Activated CD4-positive, alpha-beta T cell treated with anti-CD3 and anti-CD28 coated beads, Interleukin-2, amount 10 ng/mL, durations not matched to agents 24 days and 14 days (primary cell): ENCODE measurements at places on chromosomes 4 and X. TPM values are rescaled to one million over a fixed set of nuclear protein-coding genes. Genes with fewer than 3 reads are reported as not detected.

DNA sequence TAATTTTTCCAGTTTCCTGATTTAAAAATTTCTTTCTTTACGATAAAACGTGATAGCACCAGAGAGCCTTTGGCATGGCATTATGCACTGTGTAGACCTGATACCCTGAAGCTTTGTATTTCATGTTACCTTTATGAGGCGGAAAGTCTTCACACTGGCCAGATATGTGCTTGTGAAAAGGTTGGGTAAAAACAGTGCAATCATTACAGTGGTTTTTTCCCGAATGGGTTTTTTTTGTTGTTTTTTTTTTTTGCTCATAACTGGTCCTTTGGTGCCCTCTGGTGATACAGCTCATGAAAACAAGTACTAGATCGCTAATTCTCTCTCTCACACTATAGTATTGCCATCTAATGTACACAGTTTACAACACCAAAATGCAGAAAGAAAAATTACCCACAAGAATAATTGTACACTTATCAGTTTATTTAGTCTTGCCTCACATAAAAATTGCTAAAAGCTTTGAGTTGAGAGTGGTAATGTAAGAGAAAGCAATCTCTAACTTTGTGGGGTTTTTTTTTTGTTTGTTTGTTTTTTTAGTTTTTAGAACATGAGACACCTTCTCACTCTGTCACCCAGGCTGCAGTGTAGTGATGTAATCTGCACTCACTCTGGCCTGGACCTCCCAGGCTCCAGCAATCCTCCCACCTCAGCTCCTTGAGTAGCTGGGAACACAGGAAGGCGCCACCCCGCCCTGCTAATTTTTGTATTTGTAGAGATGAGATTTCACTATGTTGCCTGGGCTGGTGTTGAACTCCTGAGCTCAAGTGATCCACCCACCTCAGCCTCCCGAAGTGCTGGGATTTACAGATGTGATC, 21.3 kb downstream of the SPCS3 start:
- no peaks in the 10 kb centered on the region for H3K4me1 ChIP-seq
- H3K4me3 ChIP-seq = no peak overlapping the region
- H3K27me3 ChIP-seq = no peaks in the 10 kb centered on the region
- H3K36me3 ChIP-seq = no peaks in the 10 kb centered on the region
- no peak overlapping the region for H3K27ac ChIP-seq

The GPR34 gene
- total RNA-seq = 0.16 and 0.43 TPM in 2 replicates

- peaks cover 13% of the 10 kb centered on the region for H3K4me1 ChIP-seq
- peaks cover 5% of the 10 kb centered on the region for H3K27me3 ChIP-seq
- H3K36me3 ChIP-seq = no peaks in the 10 kb centered on the region
These were observed 9.4 kb upstream of the CDS1 start for GRCh38 chr4:84573385-84574068.

The GLUD2 gene
- 0.68 and 0.95 TPM in 2 replicates for total RNA-seq

- no peaks in the 10 kb centered on the region for H3K36me3 ChIP-seq
- no peaks in the 10 kb centered on the region for H3K27me3 ChIP-seq
- DNase-seq = no peak
These were observed 250.3 kb downstream of the GBA3 start for GRCh38 chr4:22942920-22943559.

- H3K36me3 ChIP-seq = peaks cover 5% of the 10 kb centered on the region
- no peak overlapping the region for H3K4me3 ChIP-seq
- H3K4me1 ChIP-seq = peaks cover 9% of the 10 kb centered on the region
- DNase-seq = peak; percentile 75
These were observed 48.3 kb downstream of the STBD1 start for GRCh38 chr4:76354517-76355473.

The HERC6 gene
- total RNA-seq = 5.3 and 6.4 TPM in 2 replicates

GRCh38 chrX:151792505-151792904, 58.0 kb downstream of the CNGA2 start:
- H3K27me3 ChIP-seq = no peaks in the 10 kb centered on the region
- H3K36me3 ChIP-seq = no peaks in the 10 kb centered on the region
- H3K4me3 ChIP-seq = no peak overlapping the region
- no peak overlapping the region for H3K27ac ChIP-seq

DNA sequence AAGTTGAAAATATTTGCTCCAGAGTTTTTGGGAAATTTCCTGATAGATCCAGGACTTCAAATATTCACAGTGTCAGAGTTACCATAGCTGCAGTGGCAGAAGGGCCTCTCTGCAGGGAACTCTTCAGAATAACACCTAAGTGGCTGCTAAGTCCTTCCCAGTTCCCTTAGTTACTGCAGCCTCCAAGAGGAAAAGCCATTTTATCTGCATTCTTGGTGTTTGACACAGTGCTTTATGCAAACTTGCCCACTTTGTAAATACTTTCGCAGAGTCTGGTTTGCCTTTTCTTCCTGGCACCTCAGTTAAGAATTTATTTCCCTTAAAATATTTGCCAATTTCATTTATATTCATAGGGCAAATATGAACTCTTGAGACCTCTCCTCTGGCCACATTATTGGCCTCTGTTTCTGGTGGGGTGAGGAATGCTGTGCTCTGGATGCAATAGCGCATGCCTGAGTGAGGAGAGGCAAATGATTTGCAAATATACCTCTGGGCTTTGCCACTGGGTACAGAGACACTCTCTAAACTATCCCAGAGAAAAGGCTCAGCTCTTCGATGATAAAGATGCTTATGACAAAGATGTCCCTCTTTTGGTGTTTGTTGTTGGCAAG, 566.3 kb upstream of the NR3C2 start:
- no peak overlapping the region for H3K4me3 ChIP-seq
- H3K27me3 ChIP-seq = no peaks in the 10 kb centered on the region
- no peak overlapping the region for H3K27ac ChIP-seq
- no peak for DNase-seq

The STX18 gene
- total RNA-seq = 28.7 and 35.6 TPM in 2 replicates

GRCh38 chr4:138910914-138911336, 104.7 kb upstream of the NOCT start:
- no peaks in the 10 kb centered on the region for H3K4me1 ChIP-seq
- peaks cover 10% of the 10 kb centered on the region for H3K27me3 ChIP-seq
- H3K36me3 ChIP-seq = no peaks in the 10 kb centered on the region

The SRPK3 gene
- total RNA-seq = not detected in 2 replicates

DNA sequence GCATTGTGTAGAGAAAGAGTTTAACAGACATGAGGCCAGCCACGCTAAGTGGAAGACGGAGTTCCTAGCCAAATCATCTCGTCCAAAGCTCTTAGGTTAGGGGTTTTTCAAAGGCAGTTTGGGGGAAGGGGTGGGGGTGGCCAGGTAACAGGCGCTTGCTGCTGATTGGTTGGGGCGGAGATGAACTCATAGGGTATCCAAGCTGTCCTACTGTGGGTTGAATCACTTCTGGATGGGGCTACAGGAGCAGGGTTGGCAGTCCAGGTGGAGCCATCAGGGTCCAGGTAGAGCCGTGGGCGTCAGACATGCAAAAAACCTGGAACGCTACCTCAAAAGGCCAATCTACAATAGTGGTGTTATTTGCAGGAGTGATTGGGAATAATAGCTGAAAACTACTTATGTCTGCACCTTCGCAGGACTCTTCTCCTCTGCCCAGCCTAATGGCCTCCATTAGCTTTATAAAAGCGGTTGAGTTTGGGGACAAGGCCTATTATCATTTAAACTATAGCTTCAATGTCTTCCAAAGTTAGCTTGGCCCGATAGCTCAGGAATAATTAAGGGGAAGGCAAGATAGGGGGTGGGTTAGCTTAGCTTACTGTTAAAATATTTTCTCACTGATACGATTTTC, 579.6 kb downstream of the NLGN4X start:
- no peaks in the 10 kb centered on the region for H3K36me3 ChIP-seq
- H3K4me3 ChIP-seq = no peak overlapping the region
- no peak overlapping the region for H3K27ac ChIP-seq
- H3K27me3 ChIP-seq = no peaks in the 10 kb centered on the region
- no peaks in the 10 kb centered on the region for H3K4me1 ChIP-seq

The CSAG1 gene
- not detected in 2 replicates for total RNA-seq

GRCh38 chr4:7938609-7939376, 868 bp downstream of the AFAP1 start:
- peaks cover 3% of the 10 kb centered on the region for H3K36me3 ChIP-seq
- peak overlapping the region; percentile 81 for H3K4me3 ChIP-seq
- peaks cover 25% of the 10 kb centered on the region for H3K4me1 ChIP-seq
- peaks cover 16% of the 10 kb centered on the region for H3K27me3 ChIP-seq

The AKAP4 gene
- total RNA-seq = not detected in 2 replicates

The ADH1A gene
- total RNA-seq = not detected in 2 replicates

DNA sequence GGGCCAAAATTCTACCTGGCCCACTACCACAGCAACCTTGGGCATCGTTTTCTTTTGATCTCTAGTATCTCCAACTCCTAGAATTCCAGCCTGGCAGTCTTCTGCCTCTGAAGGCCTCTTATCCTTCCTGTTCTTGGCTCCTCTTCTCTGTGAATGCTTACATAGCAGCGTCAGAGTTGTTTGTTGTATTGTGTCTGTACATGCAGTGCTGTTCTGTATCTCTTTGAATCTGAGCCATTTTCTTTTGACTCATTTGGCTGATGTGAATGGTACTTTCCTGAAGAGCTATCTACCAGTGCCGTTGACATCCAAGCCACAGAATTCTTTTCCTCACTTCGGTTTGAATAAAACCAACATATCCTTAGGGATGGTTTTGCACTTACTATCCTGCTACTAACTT, 79.2 kb downstream of the TMEM164 start:
- no peak for DNase-seq
- H3K27me3 ChIP-seq = no peaks in the 10 kb centered on the region
- no peak overlapping the region for H3K27ac ChIP-seq
- peaks cover 8% of the 10 kb centered on the region for H3K36me3 ChIP-seq
- peaks cover 5% of the 10 kb centered on the region for H3K4me1 ChIP-seq

The RAB39B gene
- total RNA-seq = 9.5 and 9.9 TPM in 2 replicates

DNA sequence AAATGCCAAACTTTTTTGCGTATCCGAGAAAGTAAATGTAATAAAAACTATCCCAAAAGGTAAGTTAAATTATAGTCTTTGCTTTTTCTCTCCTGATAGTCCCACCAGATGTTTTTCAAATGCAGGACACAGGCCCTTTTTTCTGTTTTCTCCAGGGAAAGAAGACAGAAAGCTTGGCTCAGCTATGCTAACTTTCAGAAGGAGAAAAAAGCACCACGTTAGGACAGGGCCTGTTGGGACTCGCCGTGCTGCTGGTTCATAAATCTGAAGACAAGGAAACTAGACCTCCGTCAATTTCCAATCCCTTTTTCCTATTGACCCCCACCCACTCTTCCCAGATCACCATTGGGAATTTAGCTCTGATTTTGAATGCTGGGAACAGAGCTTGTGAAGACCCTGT, 220.9 kb upstream of the SFRP2 start:
- no peaks in the 10 kb centered on the region for H3K36me3 ChIP-seq
- H3K4me3 ChIP-seq = no peak overlapping the region
- no peak for DNase-seq
- no peaks in the 10 kb centered on the region for H3K4me1 ChIP-seq
- no peaks in the 10 kb centered on the region for H3K27me3 ChIP-seq

GRCh38 chrX:75155447-75155826, 646 bp downstream of the ABCB7 start:
- no peaks in the 10 kb centered on the region for H3K27me3 ChIP-seq
- H3K4me3 ChIP-seq = peak overlapping the region; percentile 90
- DNase-seq = no peak
- H3K27ac ChIP-seq = peak overlapping the region; percentile 93

GRCh38 chrX:15549189-15550012, 48.8 kb downstream of the BMX start:
- H3K4me3 ChIP-seq = no peak overlapping the region
- H3K4me1 ChIP-seq = no peaks in the 10 kb centered on the region
- H3K36me3 ChIP-seq = no peaks in the 10 kb centered on the region
- no peak overlapping the region for H3K27ac ChIP-seq
- DNase-seq = no peak
- H3K27me3 ChIP-seq = peaks cover 1% of the 10 kb centered on the region

DNA sequence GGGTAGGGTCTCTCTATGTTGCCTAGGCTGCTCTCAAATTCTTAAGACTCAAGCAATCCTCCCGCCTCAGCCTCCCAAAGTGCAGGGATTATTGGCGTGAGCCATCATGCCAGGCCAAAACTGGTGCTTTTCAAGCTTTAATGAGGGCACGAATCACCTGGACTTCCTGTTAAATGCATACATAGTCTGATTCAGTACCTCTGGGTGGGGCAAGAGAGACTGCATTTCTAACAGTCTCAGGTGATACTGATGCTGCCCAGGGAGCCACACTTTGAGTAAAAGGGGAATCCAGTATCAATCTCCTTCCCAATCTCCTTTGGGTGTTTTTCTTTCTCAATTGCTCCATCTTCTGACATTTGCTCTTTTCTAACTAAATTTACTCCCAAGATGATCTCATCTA, 96.5 kb downstream of the SH3RF1 start:
- DNase-seq = no peak
- no peaks in the 10 kb centered on the region for H3K4me1 ChIP-seq
- H3K27me3 ChIP-seq = peaks cover 4% of the 10 kb centered on the region

The FAM184B gene
- not detected in 2 replicates for total RNA-seq

DNA sequence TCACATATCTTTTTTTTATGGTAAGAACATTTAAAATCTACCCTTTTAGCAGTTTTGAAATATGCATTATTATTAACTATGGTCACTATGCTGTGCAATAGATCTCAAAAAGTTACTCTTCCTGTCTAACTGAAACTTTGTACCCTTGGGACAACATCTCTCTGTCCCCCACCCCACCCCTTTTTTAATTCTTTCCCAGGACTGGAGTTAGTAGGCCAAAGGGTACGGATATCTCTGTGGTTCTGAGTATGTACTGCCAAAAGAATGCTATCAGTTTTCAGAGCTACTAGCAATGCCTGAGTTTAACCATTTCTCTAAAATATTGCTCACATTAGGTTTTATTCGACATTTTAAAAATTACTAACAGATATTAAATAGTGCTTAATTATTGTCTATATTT, 4.7 kb upstream of the FAM241A start:
- H3K4me1 ChIP-seq = peaks cover 22% of the 10 kb centered on the region
- no peak overlapping the region for H3K4me3 ChIP-seq
- no peak for DNase-seq
- peaks cover 16% of the 10 kb centered on the region for H3K27me3 ChIP-seq
- no peak overlapping the region for H3K27ac ChIP-seq
- no peaks in the 10 kb centered on the region for H3K36me3 ChIP-seq

The CFAP99 gene
- not detected in 2 replicates for total RNA-seq

DNA sequence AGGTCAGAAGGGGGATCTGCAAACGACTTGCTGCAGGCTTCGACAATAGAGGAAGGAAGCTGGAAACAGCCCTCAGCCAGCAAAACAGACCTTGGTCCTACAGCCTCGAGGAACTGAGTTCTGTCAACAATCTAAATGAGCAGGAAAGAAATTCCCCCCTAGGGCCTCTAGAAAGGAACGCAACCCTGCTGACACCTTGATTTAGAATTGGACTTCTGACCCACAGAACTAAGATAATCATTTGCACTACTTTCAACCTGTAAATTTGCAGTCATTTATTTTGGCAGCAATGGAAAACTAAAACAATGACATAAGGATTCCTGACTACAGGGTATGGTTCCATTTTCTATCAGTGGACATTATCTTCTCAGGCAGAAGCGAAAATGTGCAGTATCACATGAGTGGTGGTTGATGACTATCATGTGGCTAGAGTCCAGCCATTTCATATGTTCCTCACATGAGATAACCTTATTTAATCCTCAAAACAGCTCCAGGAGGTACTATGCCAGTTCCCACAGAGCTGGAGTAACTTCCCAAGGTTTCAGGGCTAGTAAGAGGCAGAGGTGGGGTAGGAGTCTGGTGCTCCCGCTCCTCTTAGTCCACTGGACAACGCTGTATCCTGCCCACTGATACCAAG, 61.6 kb downstream of the SAT1 start:
- no peaks in the 10 kb centered on the region for H3K4me1 ChIP-seq
- no peak overlapping the region for H3K4me3 ChIP-seq
- peaks cover 2% of the 10 kb centered on the region for H3K36me3 ChIP-seq
- H3K27ac ChIP-seq = no peak overlapping the region
- no peaks in the 10 kb centered on the region for H3K27me3 ChIP-seq
- no peak for DNase-seq
